Glutamatergic neuron (in vitro differentiated cells): ENCODE measurements at places on chromosomes 7 and 10.

GRCh38 chr7:11750191-11750590 lies 81.8 kb downstream of the THSD7A start:
- no peak for DNase-seq

DNA sequence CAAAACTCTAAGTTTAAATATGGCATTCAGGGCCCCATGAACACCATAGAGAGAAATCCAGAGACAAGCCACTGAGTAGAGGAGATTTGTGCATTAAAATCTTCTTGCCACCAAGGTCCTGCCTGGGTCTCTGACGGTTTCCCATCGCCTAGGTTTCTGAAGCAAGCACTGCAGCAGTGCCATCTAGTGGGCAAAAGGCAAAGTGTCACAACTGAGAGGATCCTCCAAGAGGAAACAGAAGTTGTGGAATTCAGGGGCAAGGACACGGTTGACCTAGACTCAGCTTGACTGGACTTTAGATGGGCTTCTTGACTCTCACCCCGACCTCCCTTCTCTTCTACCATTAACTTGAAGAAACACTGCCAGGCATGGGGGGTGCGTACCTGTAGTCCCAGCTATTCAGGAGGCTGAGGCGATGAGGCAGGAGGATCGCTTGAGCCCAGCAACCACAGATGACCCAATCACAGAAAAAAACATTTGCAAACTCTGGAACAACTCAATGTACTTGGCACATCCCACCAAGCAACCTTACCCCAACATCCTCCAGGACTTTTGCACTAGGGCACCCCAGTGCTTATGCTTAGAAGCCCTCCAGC lies 604.1 kb downstream of the GALNT17 start:
- DNase-seq = peak; percentile 83

DNA sequence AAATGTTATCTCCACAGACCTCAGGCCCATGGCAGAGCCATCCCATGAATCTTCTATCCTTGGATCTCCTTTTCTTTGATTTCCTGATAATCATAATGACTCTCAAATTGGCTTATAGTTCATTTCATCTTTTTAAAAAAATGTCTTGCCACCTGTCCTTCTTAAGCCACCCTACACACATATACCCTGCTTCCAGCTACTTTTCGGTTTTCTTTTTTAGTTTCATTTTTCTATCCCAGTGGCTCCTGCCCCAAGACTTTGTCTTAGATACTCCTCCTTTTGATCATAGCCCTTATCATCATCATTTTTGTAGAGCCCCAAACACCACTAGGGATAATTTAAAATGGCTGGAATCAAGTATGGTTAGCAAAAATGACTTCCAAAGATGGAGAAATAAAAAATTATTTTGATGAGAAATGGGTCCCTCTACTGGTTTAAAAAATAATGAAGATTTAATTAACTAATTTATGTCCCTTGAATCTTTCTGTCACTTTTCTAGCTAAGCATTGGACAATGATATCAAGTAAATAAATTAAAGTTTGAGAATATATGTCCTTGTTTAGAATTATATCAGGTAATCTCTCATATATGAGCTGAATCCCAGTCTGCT lies 277.3 kb upstream of the SEMA3D start:
- no peak for DNase-seq

DNA sequence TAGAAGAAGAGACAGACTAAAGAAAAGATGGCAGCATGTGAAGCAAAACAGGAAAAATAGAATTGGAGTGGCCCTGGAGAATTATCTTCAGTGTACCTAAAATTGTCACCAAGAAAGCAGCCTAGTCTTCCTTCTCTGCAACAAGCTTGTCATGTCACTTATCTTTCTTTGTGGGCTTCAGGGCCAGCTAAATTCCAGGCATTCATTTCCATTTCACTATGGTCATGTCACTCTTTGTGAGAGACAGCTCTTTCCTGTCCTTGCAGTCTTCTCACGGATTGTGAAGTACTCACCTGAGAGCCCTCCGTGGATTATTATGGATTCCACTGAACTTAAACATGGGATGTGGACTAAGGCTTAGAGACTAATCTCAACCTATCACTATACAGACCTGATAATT lies 9.0 kb upstream of the HKDC1 start:
- no peak for DNase-seq

DNA sequence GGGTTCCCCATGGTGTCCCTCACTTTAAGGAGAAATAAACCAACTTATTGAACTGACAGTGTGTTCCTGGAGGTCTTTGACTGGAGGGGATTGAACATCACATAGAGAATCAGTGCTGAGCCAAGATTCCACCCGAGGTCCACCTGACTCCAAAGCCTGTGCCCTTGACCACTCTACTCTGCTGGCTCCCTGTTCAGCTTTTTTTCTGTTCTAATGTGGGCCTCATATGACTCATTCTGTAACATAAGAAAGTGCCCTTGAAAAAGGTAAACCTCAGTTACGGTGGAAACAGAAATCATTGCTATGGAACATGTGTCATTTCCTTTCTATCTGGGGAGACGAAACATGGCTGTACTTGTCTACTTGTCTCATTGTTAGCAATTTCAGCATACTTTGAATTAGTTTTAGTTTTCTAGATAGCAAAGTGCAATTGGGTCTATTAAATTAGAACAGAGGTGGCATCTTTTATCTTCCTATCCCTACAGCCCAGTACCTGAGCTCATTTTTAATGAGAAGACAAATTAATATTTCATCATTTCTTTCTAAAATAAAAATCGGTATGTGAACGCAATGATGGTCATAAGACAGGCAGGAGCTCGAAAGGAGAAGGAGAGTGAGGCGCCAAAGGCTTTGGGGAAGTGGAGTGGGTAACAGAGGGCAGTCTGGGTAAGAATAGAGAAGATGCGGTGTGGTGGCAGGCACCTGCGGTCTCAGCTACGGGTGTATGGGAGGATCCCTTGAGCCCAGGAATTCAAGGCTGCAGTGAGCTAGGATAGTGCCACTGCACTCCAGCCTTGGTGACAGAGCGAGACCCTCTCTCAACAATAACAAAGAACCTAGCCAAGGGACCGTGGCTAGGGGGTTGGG lies 1.5 kb downstream of the GSDME start:
- DNase-seq = no peak

DNA sequence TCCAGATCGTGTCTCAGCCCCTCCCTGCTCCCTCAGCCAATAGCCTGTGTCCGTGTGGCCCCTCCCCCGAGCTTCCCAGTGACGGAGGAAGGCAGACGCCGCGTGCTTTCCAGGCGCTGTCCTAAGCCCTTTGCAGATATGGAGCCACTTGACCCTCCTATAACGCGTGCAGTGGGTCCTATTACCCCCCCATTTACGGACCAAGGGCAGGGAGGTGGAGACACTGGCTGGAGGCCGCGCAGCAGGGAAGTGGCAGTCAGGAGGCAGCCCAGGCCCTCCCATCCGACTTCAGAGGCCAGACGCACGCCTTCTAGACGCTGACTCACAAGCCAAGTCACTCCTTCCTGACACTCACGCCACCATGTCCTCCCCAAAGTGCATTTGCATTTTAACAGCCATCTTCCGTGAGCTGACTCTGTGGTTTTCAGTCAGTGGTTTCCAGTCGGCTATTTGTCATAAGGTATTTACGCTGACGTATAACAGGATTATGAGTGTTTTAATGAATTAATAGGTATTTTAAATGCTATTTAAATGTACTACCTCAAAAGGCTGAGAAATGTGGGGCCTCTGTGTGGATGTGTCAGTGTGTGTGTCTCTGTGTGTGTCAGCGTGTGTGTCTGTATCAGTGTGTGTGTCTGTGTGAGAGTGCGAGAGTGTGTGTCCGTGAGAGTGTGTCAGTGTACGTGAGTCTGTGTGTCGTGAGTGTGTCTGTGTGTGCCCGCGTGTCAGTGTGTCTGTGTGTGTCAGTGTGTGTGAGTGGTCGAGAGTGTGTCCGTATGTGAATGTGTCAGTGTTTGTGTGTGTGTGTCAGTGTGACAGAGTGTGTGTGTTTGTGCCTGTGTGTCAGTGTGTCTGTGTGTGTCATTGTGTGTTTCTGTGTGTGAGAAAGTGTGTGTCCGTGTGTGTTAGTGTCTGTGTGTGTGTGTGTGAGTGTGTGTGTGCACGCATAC lies 92.0 kb upstream of the INSIG1 start:
- DNase-seq = no peak

DNA sequence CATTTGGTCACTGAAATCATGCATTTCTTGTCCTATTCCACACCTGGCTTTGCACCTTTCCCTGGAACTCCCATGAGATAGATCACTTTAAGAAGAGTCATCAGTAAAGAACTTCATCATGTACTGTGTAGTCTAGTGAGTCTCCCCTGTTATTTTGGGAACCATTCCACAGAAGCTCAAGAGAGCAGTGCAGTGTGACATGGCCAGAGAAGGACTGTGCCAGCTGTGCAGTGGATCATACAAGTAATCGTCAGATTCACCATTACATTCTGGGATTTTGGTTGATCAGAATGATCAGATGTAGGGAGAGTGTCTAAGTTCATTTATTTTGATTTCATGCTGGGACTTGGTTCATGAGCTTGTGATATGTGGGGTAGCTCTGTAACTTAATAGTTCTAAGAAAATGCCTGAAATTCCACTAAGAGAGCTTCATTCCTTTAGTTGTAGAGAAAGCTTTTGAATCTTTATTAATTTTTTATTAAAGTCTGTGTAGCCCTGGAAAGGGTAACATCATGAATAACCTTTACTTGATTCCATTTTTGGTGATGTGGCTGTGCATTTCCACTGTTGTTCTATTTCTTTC lies 166.8 kb downstream of the SUGCT start:
- DNase-seq = no peak

GRCh38 chr7:112189691-112190090 lies 16.5 kb downstream of the DOCK4 start:
- DNase-seq = no peak

DNA sequence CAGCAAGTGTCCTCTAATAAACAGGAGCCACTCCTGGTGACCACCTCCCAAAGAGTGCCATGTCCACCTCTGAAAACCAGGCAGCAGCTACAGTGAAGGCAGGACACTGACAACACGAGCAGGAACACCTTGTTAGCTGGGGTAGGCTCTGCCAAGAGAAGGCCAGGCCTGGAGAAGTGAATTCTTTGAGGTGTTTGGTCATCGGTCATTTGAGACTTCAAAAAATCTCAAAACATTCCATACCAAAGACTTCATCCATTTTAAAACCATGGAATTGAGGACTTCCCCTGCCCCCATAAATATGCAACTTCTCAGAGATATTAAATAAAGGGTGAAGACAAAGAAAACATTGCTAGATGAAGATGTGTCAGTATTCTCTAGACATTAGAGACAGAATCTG lies 28.4 kb upstream of the OPALIN start:
- no peak for DNase-seq

DNA sequence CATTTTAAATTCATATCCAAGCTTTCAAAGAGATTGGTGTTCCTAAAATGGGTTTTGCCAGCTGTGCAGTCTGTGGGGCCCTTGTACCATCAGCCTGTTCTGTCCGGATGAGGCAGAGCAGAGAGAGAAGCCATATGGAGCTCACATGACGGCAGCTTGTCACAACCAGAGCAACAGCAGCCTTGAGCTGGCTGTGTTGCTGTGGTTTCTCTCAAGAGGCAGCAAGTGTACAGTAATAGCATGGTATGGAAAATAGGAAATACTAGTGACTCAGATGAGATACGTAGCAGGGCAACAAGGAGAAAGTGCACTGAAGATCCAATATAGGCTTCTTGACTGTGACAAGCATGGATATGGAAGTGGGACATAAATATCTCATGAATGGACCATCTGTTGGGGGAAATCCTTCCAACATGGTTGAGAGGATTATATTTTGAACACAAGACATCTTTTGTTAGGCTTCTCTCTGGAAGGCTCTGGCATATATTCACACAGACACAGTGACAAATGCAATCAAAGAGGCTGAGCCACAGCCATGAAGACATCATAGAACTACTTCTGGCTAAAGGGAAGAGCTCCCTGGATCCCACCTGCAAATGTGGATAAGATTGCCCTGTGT lies 251.0 kb upstream of the TAC1 start:
- DNase-seq = peak; percentile 59

GRCh38 chr10:62076891-62077290 lies 175.4 kb downstream of the ARID5B start:
- DNase-seq = no peak

GRCh38 chr10:45433716-45434469 lies 59.9 kb downstream of the ALOX5 start:
- DNase-seq = no peak

DNA sequence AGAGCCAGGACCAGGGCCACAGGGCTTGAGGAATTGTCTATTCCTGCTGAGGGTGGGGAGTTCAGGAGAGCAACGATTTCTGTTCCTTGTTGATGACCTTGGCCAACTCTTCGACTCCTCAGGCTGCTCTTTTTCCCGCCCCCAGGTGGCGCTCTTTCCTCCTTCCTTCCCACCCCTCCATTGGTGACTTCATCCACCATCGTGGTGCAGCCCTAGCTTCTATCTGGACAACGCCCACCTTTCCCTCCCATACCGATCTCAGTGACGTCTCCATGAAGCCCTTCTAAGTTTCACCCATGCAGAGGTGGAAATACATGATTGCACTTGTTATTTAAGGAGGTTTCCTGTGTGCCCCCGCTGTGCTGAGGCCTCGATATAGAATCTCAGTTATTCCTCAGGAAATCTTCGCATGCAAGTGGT lies 22.1 kb upstream of the CARD11 start:
- peak; percentile 73 for DNase-seq

GRCh38 chr7:17498230-17498629 lies 199.8 kb downstream of the AHR start:
- DNase-seq = no peak

- peak; percentile 63 for DNase-seq
These were observed 569 bp upstream of the NPTX2 start for GRCh38 chr7:98616381-98617050.

- no peak for DNase-seq
These were observed 88.2 kb upstream of the FAM133B start for GRCh38 chr7:92678291-92678920.

DNA sequence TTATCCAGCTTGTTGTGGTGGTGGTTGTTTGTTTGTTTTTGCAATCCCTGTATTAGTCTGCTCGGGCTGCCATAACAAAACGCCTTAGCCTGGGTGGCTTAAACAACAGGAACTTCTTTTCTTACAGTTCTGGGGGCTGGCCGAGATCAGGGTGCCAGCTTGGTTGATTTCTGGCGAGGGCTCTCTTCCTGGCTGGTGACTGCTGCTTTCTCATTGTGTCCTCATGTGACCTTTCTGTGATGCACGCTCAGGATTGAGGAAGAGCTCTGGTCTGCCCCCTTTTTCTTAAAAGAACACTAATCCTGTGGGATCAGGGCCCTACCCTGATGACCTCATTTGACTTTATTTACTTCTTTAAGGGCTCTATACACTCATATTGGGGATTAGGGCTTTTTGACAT lies 107.1 kb upstream of the NRP1 start:
- no peak for DNase-seq

DNA sequence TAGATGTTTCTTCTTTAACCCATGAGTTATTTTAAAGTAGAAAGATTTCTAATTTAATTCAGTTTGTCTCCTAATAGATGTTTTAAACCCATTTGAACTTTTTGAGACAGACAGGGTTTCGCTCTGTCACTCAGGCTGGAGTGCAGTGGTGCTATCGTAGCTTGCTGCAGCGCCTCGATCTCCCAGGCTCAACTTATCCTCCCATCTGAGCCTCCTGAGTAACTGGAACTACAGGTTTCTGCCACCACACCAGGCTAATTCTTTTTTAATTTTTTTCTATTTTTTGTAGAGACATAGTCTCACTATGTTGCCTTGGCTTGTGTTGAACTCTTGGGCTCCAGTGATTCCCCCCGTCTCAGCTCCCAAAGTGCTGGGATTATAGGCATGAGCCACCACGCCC lies 53.0 kb upstream of the RAB18 start:
- no peak for DNase-seq

GRCh38 chr10:109324721-109325120 lies 598.6 kb downstream of the XPNPEP1 start:
- no peak for DNase-seq
